ENCODE measurements at places on chromosomes 2 and 18.

GRCh38 chr2:27133195-27133875, 1.1 kb downstream of the PREB start:
- DNase-seq, result no peak

- no peak for DNase-seq
These were observed 15.7 kb downstream of the TGFBRAP1 start for GRCh38 chr2:105313877-105314276.

GRCh38 chr2:238431-238830, 25.4 kb downstream of the SH3YL1 start:
- no peak for DNase-seq

GRCh38 chr2:85737481-85737880, 16.3 kb upstream of the ATOH8 start:
- peak; percentile 89 for DNase-seq

GRCh38 chr2:85830645-85831044, 58.1 kb downstream of the ST3GAL5 start:
- no peak for DNase-seq

GRCh38 chr2:109222825-109223471, 93.9 kb downstream of the SH3RF3 start:
- DNase-seq, result no peak

DNA sequence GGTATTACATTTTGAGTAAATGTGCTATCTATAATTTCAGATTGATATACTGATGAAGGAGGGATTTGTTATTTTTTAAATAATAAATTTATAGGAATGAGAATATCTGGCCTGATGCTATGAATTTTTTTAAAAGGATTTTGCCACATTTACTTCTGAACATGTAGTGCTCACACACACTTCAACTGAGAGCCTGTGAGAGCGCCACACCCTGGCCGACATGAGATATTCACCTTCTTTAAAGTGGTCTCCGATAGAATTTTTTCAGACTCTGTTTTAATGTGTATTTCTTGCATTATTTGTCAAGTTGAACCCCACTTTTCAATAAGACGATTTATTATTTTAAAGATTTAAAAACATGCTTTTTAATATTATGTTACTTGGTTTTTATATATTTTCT, 813.3 kb downstream of the DCC start:
- no peak for DNase-seq

GRCh38 chr18:43847164-43848091, 570.1 kb upstream of the SYT4 start:
- peak; percentile 26 for DNase-seq

- no peak for DNase-seq
These were observed 4.1 kb upstream of the SLC39A10 start for GRCh38 chr2:195652911-195653310.

GRCh38 chr2:202423139-202423538, 47.0 kb downstream of the BMPR2 start:
- no peak for DNase-seq

DNA sequence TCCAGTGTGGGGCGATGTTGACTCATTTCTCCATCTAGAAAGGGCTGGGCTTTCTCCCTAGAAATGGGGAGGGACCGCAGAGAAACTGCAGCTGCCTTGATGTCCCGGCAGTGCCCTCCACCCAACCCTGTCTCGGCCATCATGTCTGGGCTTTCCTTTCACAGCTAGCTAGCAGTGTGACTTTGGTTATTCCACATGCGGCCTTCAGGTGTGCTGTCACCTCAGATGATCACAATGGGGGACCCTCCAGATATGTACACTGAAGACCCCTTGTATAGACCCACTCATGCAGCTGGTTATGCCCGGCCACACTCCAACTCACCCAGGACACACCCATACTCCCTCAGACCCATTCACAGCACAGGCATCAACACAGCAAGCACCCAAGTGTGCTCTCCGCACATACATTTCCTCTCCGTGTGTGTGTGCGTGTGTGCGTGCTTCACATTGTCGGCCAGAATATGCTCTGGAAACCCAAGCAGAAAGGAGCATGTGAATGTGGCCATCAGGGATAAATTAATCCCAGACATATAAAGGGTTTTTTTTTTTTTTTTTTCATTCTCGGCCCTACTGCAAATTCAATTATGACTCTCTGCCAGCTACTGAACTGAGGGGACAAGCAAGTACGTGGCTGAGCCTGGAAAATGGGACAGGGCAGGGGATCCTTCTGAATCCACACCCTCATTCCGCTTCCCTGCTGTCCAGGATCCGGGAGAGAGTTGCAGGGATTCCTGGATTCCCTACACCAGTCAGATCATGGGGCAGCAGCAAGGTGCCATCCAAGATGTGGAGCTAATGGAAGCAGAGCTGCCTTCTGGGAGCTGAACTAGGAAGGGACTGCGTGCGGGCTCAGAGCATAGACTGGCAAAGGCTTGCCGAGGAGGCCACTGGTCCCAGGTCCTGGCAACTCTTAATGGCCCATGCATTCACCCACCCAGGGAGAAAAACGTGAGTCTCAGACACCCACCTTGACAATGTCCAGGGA, 240.2 kb downstream of the DYSF start:
- no peak for DNase-seq

- DNase-seq, result no peak
These were observed 77.9 kb upstream of the GLS start for GRCh38 chr2:190802626-190803209.

DNA sequence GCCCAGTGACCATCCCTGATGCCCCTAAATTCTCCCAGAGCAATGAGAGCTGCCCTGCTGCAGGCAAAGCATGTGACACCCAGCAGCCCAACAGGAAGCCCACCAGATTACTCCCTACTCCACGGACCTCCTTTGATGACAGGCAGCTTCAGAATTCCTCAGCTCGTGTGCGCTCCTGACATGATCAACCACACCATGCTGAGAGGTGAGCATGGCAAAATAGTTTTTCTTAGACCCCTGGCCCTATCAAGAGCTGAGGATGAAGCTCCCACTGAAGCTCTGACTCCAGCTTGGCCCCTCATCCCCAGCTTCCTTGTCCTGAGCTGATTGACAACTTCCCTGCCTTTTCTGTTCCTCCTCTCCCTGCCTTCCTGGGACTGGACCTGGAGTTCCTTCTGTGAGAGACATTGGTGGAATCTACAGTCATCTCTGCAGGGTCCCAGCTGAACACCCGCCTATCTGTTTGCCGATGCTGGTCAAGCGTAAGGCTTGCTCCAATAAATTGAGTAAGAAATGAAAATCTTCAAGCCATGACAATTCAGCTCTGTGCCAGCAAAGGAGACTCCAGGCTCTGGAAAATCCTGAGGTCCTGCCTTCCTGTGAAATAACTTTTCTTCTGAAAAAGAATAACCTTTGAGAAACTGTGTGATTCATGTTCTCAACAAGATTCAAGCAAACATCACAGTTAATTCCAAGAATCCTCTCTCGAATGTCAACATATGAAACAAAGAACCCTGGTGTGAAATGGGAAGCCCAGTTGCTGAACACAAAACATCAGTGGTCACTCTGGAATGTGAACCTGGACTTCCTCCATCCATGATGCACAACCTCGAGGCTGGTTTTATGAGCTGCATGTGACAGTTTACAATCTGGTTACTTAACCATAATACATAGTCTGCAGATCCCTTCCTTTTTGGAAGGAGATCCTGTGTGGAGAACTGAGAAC, 201.1 kb downstream of the SPP2 start:
- peak; percentile 89 for DNase-seq

- DNase-seq, result peak; percentile 34
These were observed 53.6 kb upstream of the HNMT start for GRCh38 chr2:137910641-137911040.

GRCh38 chr2:28688818-28689217, 62.8 kb upstream of the PPP1CB start:
- DNase-seq, result no peak

DNA sequence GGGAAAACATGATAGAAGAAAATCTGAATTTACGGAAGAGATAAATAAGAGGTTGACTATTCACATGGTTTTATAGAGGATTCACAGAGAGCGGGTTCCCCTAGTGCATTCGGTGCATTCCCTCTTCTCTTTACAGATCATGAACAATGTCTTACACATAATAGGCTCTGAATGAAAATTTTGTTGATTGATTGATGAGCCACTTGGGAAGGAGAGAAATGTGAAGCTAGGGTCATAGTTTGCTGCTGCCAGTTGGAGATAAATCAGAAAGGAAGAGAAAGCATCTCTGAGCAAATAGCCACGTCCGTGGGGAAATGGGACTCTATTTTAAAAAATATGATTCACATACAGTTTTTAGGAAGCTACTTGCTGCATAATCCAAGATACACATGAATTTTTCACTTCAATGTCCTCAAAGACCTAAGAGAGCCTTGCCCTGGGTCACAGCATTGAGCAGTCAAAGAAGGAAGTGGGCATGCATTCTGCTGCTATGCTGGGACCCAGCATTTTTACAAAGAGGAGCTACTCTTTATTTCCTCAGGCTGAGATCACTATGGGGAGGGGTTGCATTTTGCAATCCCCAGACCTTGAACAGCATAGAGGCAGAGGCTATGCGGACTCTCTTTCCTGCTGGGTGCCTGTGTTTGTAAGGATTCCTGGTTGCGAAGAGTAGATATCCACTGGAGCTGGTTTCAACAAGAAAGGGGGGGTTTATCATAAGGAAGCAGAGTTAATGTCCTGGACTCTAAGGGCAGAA, 395.3 kb downstream of the TSN start:
- DNase-seq, result no peak

DNA sequence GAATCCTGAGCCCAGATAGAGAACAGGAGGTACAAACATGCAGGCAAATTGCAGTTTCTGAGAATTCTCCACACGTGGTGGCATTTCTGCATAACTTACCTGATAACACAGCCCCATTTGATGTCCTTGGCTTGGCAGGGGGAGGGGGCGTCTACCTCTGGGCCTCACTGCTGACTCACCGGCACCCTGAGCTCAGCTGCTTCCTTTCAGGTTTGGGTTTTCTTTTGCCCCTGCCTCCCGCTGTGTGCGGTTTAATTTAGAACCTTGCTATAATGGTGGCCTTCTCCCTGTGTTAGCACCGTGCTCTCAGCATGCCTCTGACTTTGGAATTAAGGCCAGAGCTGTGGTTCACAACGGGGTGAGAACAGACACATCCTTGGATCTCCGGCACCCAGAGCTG, 4.4 kb downstream of the CTIF start:
- DNase-seq, result no peak

GRCh38 chr2:238141541-238142318, 3.3 kb downstream of the KLHL30 start:
- DNase-seq, result no peak

- no peak for DNase-seq
These were observed 572.9 kb upstream of the SLC8A1 start for GRCh38 chr2:41024816-41025215.

GRCh38 chr18:11752116-11752911, 63.2 kb downstream of the GNAL start:
- peak; percentile 41 for DNase-seq

Data from GM03348 (cell line).